ENCODE measurements at places on chromosomes 7 and 10.

GRCh38 chr10:42551582-42552187 lies 86.7 kb downstream of the ZNF33B start:
- DNase-seq = no peak

DNA sequence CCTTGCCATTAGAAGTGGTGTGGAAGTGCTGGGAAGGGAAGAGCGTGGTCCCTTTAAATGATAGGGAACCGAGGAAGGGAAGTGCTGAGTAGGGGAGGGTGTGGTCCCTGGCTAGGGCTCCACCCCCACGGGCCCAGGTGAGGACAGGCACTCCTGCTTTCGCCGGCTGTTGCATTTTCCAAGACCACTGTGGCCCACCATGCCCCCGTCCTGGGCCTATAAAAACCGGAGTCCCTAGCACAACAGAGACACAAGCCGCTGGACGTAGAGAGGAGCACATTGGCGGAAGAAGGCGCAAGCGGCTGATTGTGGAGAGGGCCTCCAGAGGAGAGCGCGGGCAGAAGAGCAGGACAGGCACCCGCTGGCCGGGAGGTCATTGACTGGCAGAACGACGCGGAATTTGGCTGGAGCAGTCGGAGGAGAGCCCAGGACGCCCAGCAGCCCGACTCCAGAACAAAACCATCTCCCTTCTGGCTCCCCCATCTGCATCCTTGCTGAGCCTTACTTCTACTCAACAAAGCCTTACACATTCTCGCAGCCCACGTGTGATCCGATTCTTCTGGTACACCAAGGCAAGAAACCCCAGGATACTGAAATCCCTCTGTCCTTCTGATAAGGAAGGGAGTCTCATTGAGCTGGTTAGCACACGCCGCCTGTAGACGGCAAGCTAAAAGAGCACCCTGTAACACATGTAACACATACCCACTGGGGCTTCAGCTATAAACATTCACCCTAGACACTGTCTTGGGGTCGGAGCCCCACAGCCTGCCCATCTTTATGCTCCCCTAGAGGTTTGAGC lies 146.2 kb upstream of the LYZL1 start:
- no peak for DNase-seq

GRCh38 chr7:122352454-122352853 lies 47.9 kb upstream of the FEZF1 start:
- DNase-seq = no peak

DNA sequence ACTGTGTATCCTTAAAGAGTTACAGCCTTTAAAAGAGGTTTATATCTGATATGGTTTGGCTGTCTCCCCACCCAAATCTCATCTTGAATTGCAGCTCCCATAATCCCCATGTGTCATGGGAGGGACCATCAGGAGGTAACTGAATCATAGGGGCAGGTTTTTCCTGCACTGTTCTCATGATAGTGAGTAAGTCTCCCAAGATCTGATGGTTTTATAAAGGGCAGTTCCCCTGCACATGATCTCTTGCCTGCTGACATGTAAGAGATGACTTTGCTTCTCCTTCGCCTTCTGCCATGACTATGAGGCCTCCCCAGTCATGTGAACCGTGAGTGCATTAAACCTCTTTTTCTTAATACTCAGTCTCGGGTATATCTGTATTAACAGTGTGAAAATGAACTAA lies 9.7 kb downstream of the RTKN2 start:
- DNase-seq = no peak

DNA sequence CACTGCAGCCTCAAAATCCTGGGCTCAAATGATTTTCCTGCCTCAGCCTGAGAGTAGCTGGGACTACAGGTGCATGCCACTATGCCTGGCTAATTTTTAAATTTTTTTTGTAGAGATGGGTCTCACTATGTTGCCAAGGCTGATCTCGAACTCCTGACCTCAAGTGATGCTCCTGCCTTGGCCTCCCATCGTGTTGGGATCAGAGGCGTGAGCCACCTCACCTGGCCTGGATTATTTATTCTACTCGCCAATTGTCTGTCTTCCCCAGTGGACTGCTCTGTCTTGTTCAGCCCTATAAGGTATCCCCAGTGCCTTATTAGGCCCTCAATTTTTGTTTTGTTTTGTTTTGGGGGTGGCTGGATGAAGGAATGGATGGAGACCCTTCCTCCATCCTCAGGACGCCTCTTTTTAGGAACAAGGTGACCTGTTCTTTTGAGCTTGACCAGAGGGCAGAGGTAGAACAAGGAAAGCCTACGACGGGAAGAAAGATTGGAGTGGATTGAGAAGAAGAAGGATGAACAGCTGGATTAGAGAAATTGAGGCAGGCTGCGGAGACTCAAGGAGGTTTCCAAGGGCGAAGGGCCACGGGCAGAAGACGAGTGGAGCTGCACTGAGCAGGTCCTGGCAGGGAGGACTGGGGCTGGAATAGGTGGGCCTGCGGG lies 541 bp upstream of the DENND10 start:
- no peak for DNase-seq

GRCh38 chr7:26326211-26326610 lies 34.5 kb downstream of the SNX10 start:
- no peak for DNase-seq

Measured in hematopoietic multipotent progenitor cell (in vitro differentiated cells).